ENCODE measurements at places on chromosomes 2 and 18.

DNA sequence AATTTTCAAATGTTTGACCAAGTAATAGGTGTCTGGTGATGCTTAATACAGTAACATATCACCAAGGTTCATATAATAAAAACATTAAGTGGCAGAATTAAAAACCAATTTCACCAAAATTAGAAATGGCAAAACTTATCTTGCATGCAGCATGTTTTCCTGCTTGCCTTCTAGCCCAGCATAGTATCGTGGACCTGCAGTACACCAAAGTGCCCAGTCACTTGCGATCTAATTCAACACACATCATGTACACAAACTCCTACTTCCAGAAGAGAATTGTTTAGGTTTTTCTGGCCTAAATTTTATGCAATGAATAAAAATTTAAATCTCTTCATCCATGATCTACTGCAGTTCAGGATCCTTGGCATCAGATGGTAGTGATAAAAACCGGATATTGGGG is 28.9 kb downstream of the LPIN2 start:
- no peak for DNase-seq

GRCh38 chr18:70160073-70160678 is 45.3 kb downstream of the RTTN start:
- no peak for DNase-seq

- DNase-seq = no peak
Measured at GRCh38 chr18:44473394-44474066, 207.2 kb upstream of the SETBP1 start.

DNA sequence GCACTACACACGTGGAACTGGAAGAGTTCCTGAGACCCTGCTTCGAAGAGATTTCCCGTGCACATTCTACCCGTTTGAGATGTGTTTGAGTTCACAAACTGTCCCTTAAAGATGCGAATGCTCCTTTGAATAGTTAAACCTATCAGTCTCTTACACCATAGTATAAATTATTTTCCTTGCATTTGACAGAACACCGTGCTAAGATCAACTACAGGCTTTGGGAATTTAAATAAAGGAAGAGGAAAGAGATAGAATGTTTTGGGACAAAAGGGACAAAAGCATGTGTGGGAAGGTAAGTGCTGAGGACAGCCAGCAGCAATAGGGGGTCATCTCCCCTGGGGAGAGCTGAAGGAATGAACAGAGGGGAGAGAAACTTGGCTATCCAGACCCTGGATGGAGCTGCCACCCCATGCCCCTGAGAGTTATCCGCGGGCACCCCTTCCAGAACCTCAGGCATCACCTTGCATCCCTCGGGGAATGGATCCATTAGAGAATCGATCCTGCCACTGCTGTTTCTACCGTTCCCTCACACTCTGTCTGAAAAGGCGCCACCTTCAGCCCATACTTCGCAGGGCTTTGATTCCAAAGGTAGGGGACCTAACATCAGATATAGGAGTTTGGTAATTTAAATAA is 888 bp upstream of the ADCY3 start:
- DNase-seq = no peak

DNA sequence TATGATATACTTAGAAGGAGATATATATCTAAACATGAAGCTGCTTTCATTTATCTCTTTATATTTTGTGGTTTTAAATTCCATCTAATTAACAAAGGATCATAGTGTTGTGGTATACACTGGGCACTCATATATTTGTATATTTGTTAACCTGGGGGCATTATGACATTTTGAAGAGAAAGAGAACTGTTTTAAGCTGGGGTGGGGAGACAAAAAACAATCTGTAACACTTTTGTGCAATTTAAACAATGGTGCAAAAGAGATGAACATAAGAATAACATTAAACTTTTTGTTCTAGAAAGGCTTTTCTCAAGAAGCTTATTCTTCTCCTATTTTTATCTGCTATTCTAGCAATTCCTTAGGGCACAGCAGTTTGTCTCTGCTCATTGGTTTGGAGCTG is 842.0 kb upstream of the CDH2 start:
- no peak for DNase-seq

DNA sequence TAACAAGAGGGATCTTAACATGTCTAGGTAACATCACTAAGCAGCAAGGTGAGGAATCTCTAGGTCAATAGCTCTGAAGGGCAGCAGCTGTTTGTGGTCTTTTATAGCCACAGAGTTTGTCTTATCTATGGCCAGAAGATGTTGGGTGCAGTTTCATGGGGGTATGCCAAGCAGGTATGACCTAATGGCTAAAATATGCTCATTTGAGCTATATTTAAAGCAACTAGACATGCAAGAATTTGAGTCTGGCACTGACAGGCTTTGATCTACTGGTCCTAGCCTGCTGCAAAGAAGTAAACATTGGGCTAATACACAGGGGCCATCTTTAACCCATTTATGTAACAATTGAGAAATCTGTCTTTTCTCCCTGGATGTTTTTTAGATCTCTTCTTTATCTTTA is 13.9 kb upstream of the UGP2 start:
- DNase-seq = no peak

GRCh38 chr18:24790347-24790746 is 329.9 kb downstream of the HRH4 start:
- no peak for DNase-seq

DNA sequence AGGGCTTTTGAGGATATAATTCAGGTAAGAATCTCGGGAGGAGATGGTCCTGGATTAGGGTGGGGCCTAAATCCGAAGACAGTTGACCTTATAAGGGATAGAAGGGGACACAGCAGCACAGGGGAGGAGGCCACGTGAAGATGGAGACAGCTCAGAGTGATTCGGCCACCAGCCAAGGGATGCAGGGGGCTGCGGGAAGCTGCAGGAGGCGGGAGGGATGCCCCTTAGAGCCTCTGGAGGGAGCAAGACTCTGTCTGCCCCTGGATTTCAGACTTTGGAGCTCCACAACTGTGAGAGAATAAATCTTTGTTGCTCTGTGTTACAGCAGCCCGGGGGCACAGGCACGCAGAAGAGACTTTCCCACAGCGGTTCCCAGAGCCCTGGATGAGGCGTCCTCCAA is 143.7 kb downstream of the ASB1 start:
- DNase-seq = no peak

DNA sequence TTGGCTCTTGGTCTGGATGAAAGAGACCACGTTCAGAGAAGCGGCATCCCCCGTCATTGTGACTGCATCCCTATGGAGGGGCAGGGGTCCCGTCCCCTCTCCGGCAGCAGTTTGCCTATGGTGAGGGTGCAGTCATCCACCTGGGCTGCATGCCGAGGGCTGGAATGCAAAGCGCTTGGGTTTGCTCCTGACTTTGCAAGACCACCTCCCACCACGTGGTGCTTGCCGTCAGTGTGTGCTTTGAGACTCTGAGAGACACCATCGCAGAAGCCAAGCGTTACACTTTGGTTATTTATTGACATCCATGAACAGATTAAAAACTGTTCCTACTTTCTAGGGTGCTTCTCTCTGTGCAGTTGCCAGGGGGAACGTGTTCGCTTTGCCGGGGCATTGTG is 59.5 kb downstream of the SH3RF3 start:
- no peak for DNase-seq

DNA sequence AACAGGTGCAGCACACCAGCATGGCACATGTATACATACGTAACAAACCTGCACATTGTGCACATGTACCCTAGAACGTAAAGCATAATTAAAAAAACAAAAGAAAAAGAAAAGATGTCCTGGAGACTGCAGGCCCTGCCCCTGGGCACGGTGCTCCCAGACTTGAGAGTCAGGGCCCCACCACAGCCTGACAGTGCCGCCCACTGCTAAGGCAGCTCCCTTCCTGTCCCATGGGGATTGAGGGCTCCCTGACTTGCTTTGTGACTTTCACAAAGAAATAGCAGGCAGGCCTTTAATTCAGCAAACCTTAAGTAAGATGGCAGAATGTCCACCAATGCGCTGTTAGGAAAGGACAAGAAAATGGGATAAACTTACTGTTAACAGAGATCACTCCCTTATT is 116.8 kb downstream of the NDUFA10 start:
- DNase-seq = no peak

DNA sequence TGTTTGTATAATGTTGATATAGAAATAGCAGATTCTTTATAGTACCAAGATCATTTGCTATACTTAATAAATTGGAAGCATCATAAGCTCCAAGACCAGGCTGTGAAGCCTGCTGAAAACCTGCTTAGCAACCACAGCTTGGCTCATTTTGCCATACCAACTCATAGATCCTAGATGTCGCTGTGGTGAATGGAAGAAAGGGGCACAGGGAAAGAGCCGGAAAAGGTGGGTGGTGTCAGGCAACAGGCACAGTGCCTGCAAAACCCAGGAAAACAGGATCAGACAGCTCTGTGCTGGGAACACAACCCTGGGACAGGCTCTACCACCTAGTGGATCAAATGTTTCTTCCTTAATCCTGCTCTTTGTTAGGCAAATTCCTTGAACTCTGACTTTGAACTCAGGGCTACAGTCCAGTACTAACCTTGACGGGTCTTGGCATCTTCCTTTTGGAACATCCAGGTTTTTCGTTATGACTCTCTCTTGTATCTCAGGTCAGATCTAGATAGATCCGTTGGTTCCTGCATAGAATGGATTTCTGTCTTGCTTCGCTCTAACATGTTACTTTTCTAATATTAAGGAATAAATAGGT is 31.6 kb downstream of the TWSG1 start:
- DNase-seq = no peak

GRCh38 chr2:57370882-57371585 is 675.6 kb upstream of the VRK2 start:
- DNase-seq = no peak

DNA sequence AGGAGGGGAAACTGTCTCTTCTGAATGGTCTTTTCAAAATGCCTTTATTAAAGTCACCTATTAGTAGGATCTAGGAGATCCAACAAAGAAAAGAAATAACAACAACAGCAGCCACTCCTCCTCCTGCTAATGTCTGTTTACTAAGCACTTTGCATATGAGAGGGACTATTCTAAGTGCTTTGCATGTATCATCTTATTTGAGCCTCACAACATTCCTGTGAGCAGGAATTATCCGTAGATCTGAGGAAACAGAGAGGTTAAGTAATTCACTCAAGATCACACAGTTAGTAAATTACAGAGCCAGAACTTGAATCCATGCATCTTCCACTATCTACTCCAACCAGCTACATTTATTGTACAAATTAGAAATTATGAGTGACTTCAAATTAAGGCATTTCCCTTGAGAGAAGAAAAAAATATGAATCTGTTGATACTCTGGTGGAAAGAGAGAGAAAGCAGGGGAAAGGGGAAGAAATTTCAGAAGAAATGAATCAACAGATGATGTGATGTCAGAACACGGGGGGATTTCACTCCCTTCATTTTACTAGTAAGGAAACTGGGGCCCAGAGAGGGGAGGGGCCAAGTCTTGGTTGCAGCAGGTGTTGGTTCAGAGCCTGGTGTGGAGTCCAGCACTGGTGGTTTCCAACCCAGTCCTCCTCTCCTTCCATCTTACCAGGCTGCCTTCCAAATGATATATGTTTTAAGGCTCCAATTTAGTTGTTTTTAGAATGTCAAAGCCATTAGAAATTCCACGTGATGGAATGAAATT is 49.7 kb downstream of the TSN start:
- no peak for DNase-seq

DNA sequence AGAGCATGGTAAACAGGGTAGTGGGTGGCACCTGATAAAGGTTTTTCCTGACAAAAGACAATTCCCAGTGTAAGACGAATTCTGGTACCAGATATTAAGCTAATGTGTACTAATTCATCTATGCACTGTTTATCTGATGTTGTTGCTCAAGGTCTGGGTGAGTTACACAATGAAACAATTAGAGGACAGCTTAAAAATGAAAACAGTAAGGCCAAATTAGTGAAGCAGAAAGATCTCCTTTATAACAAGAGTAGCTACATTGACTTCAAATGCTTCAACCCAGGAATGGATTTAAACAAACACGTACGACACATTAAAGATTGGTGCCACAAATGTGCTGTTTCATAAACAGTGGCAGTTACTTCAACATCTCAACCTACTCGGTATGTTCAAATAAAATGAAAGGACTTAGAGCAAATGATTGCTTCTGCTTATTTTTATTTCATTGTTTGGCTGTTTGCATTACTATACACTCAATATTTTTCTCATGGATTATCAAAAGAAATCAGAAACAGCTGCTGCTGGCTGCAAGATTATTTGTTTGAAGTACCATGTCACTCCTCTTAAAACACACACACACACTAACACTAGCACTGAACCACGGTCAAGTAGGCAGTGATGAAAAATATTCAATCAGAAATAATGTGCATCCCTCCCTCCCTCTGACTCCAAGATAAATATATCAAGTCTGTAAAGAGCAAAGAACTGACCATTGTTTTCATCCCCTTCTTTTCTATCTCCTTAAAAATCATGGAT is 94.4 kb upstream of the RND3 start:
- DNase-seq = no peak

DNA sequence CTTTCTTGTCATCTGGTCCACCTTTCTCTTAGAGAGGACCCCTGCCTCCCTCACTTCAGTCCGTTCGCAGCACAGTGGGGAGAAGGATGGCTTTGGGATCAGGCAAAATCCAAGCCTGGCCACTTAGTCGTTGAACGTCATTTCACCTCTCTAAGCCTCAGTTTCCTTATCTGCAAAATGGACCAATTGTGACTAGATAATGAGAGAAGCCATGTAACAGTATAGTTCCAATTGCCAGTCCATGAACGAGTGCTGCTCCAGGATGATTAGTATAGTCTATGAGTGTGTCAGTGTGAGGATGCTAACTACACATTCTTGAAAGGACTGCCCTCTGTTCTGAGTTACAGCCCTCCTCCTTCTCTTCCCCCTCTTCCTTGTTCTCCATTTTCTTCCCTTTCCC is 1.1 kb downstream of the INHA start:
- no peak for DNase-seq

Data from stimulated activated CD4-positive, alpha-beta T cell treated with anti-CD3 and anti-CD28 coated beads, Interleukin-4, amount 100 ng/mL, for 4 hours (primary cell).